RWPE2 (cell line): ENCODE measurements at places on chromosomes 5 and 9.
A peak's percentile ranks its signal among the peaks of the same experiment; 100 is the strongest.

DNA sequence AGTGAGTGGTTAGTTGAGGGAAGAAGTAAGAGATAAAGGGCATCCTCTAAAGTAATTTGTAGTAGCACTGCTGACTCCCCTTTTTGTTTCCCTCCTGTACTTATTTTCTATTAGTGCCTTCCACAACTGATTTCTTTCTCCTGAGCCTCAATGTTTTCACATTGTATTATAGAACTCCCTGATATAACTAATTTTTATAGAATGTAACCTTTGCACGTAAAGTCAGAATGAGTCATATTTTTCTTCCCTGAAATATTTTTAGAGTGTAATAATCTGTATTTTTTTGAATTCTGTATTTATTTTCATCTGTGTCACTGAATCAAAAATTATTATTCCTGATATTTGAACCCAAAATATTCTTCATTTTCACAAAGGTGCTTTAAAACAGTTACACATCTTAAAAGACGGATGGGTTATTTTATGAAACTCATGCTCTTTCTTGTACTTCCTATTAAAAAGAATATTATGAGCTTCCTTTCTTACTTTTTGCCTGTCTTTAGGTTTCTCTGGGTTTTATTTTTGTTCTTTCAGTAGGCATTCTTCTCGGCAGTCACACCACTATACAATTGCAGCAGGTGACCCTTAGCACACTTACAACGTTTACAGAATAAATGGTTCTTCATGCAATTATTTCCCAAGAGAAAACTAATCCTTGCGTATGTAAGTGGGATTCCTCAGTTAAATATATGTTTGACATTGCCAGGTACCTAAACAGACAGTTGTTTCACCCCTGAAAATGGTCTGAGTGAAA is 30.5 kb upstream of the DMRTA1 start:
- DNase-seq: no peak

- DNase-seq: no peak
Measured at GRCh38 chr5:157997991-157998504, 139.1 kb upstream of the CLINT1 start.

DNA sequence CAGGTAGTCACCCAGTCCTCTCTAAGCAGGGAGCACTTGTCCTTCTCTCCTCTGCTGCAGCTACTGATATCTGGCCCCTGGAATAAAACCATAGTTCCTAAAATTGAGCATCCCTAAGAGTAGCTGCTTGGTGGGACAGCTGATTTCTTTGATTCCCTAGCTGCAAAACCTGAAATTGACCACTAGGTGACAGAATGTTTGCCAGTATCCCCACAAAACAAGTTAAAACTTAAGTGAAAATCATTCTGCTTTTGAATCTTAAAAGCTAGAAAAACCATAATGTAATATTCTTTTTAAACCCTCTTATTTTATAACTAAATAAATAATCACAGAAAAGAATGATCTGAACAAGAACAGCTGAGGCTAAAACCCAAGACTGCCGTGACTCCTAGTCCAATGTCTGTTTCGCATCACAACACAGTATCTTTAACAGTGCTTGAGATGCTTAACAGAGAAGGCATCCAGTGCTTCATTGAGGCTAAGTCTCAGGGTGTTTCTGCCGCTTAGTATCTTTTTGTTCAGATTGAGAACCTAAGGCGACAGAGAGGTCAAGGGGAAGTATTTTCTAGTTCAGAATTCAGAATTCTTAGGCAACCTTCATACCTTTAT is 24.4 kb upstream of the TAL2 start:
- no peak for DNase-seq

GRCh38 chr5:107372723-107373450 is 297.9 kb downstream of the EFNA5 start:
- DNase-seq: no peak

GRCh38 chr5:9174446-9174845 is 371.4 kb downstream of the SEMA5A start:
- no peak for DNase-seq

DNA sequence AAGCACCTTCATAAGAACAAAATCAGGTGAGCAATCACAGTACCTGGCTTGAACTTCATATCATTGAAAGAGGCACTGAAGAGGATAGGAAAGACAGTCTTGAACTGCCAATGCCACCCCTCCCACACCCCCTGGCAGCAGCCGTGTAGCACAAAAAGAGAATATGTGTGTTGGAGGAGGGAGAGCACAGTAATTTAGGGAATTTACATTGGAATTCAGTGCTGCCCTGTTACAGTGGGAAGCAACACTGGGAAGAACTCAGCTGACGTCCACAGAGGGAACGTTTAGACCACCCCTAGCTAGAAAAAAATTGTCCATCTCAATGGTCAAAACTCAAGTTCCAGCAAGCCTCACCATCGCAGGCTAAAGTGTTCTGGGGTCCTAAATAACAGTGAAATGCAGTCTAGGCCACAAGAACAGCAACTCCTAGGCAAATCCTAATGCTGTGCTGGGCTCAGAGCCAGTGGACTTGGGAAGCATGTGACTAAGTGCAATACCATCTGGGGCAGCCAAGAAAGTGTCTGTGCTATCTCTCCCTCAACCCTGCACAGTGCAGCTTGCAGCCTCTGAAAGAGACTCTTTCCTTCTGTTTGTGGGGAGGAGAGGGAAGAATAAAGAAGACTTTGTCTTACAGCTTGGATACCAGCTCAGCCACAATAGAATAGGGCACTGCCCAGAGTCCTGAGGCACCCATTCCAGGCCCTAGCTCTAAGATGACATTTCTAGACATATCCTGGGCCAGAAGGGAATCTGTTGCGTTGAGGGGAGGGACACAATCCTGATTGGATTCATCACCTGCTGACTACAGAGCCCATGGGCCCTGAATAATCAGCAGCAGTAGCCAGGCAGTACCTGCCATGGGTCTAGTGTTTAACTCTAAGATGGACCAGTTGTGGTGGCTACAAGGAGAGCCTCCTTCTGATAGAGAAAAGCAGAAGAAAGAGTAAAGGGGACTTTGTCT is 62.1 kb upstream of the VLDLR start:
- DNase-seq: no peak

- no peak for DNase-seq
Measured at GRCh38 chr5:122929001-122929400, 83.6 kb downstream of the SNX24 start.

DNA sequence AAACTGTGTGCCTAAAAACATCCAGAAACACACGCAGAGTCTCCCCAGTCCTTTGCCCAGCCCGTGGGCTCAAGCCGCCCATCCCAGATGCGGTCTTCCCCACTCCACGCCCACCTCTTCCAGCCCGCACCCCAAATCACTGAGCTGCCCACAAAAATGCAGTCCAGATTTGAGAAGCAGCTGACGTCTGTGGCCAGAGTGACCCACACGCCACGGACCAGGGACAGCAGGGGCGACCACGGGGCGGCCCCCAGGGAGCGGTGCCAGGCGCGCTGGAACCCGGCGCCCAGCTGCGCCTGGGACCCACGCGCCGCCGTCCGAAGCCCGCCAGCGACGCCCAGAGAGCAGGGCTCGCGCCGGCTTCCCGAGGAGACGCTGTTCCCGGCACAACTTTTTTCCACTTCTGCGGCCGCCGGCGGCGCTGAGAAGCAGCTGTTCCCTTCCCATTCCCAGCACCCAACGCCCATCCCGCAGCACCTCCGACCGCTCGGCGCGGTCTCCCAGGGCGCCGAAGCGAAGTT is 674 bp downstream of the LHFPL2 start:
- DNase-seq: no peak

DNA sequence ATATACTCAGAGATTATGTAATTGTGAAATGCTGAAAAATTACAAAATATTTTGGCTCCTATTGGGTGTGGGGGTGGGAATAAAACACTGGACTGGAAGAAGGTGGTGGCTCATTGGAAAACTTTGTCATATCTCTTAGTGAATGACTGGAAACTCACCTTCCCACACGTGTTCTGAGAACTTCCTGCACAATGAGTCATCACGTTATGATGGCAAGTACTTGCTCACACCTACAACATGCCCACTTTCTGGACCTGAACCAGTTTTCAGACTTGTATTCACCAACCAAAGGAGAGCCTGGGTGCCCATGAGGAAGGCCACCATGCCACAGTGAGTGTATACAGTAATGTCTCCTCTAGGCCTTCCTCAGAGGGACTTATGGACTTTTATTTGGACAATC is 294.8 kb downstream of the ASTN2 start:
- no peak for DNase-seq

GRCh38 chr5:149959406-149960236 is 937 bp upstream of the SLC26A2 start:
- no peak for DNase-seq

DNA sequence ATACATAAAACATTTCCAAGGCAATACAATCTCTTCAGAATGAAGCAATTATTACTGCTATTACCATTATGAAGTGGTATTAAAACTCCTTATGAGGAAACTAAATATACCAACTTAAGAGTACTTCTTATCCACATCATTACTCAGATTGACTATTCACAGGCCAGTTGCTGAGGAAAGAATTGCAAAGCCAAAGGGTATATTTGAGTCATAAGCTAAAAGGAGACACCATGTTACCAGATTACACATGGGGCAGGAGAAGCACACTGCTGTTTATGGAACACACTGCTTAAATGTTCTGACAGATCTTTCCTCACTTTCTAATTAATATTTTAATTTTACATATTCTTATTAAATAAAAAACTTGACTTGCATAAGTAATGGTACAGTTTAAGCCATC is 1726.4 kb upstream of the NUDT12 start:
- no peak for DNase-seq

- DNase-seq: no peak
Measured at GRCh38 chr5:39379693-39380092, 15.4 kb upstream of the C9 start.

DNA sequence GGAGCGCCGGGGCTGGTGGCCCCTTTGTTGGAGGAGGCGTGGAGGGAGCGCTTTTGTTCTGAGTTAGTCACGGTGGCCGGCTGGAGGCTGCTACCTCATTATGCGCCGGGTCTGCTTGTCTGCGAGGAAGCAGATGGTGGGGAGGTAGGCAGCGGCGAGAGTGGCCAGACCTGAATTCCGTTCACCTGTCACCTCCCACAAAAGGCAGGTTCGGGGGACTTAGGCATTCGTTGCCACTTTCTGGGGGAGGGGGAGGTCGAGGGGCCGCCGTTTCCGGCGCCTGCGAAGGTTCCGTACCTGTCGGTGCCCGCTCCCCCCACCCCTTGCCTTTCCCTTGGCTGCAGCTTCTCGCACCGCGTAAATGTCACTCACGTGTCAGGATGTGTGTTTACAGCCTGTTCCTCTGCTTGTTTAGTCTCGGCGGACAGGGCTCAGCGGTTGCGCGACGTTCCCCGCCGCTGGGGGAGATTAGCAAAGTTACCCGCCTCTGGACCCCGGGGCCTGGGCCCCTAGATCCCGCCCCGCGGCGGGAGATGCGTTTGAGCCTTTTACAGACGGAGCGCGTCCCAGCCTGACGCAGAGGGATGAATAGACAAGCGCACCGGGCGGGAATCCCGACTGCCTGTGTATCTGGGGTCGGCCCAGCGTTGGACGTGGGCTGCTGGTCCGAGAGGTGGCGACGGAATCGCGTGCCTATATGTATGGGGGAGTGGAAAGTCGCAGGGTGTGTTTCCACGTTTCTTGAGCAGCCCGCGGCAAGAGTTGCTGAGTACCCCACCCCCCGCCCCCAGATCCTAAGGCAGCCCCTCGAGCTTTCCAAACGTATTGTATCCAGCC is 2.7 kb upstream of the LHX2 start:
- DNase-seq: no peak

GRCh38 chr5:175484829-175485228 is 6.5 kb downstream of the SFXN1 start:
- DNase-seq: no peak

DNA sequence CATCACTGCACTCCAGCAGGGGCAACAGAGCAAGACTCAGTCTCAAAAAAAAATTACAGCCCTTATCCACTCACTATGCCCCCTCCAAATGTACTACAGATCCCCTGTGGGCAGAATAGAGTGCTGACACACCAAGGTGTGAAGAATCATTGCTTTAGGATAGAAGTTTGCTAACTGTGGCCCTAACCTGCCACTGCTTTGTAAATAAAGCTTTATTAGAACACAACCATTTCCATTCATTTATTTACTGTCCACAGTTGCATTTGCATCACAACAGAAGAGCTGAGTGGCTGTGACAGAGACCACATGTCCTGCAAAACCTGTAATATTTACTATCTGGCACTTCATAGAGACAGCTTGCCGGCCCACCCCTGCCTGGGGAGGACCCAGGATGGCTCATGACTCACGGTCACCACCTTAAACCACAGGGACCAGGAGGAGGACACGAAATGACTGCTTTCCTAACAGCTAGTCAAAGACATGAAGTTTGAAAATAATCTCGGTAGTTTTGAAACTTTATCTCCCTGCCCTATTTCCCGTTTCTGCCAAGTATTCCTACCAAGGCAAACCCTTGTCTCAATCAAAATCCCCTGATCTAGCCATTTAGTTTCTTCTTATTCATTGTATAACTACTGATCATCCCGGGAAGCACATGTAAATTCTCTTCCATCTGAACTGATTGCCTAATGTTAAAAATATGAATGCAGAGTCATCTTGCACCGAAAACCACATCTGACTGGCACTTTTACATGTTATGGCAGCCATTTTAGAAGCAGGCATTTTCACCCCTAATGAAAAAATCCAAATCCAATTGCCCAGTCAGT is 206.1 kb downstream of the SLIT3 start:
- no peak for DNase-seq

DNA sequence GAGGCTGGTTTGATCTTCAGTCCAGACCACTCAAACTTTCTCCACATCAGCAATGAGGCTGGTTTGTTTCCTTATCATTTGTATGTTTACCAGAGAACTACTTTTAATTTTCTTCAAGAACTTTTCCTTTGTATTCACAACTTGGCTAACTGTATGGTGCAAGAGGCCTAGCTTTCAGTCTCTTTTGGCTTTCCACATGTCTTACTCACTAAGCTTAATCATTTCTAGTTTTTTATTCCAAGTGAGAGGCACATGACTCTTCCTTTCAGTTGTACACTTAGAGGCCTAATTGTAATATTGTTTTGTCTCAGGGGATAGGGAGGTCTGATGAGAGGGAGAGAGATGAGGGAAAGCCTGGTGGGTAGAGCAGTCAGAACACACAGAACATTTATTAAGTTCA is 554.0 kb upstream of the ARRDC3 start:
- no peak for DNase-seq

- no peak for DNase-seq
Measured at GRCh38 chr5:151703227-151703626, 16.5 kb upstream of the SPARC start.

DNA sequence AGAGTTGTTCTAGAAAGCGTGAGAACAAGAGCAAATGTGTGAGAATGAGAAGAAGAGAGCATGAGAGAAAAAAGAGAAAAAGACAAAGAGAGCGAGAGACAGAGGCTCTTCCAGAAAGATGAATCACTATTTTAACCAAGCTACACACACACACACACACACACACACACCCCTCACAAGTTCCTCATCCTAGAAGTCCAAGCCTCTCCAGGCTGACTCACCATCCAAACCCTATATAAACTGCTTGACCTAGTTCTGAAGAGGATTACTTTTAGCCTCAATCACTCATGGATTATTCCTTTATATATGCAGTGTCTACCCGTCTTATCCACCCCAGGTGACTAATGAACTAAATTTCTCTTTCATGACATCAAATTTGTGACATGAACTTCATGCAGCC is 37.6 kb downstream of the C9orf57 start:
- no peak for DNase-seq

GRCh38 chr5:172595596-172596455 is 45.2 kb upstream of the NEURL1B start:
- peak; percentile 52 for DNase-seq
